ENCODE measurements at places on chromosomes 12 and 14.

DNA sequence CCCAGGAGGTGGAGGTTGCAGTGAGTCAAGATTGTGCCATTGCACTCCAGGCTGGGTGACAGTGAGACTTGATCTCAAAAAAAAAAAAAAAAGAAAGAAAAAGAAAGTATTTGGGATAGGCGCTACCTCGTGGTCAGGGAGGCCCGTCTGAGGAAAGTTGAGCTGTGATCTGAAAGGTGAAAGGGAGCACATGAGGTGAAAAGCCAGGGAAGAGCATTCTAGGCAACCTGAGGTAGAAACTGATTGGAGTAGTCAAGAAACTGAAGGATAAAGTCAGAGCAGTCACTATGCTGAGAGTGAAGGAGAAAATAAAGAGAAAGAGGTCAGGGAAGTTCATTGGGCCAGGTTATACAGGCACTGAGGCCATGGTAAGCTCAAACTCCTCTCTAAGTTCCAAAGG is 7.7 kb downstream of the ANAPC5 start:
- DNase-seq, result no peak

DNA sequence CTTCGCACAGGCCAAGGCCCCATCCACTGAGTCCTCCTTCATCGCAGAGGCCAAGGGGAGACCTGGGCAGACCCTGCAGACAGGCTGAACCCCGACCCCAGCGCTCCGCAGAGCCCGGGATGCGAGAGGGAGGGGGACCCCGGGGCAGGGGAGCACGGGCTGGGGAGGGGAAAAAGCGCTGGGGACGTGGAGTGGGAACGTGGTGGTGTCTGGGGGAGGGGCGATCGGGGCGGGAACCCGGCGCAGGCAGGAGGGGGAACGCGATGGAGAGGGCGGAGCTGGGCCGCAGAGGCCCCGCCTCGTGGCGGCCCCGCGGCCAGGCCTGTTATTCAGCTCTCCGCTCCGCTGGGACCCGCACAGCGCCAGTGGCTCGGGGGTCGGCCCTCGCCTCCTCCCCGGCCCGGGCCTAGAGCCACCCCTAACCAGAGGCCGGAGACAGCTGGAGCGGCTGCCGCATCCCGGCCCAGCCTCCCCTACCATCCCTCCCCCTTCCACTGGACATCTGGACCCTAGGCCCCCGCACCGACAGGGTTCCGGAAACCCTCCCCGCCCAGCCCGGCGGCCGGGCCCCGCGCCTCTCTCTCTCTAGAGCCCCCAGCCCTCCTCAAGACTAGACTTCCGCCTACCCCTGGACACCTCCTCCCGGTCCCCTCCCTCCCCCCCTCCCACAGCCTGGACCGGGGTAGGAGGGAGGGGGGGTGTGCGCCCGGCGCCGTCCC is at the start of gene ARHGEF25:
TSS of gene ARHGEF25 (plus strand) at position 328 of the 719 bp plus-strand sequence. CDS start 460 bp downstream, outside the sequence.
- peak; percentile 84 for DNase-seq

DNA sequence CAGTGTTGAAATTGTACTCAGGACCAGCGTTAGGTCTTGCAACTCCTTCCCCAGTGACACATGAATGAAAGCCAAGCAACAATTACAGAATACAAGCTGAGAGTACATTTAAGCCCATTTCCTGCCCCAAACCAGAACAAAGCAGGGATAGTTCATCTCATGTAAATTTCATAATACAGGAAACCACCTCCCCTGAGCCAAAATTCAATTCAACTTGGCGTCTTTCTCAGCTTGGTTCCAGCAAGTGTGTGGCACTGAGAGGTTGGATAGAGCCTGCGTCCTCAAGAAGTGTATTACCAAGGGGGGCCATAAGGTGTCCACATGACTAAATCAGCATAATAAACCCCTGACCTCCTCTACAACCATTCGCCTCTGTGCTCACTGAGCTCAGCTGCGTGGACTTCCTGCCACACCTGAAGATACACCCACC is 278.9 kb upstream of the CRY1 start:
- DNase-seq, result no peak

- no peak for DNase-seq
These were observed 29.3 kb upstream of the LGALS3 start for GRCh38 chr14:55099756-55100155.

GRCh38 chr12:120590741-120591407 is 9.7 kb upstream of the POP5 start:
- DNase-seq, result no peak

GRCh38 chr12:848173-848865 is 95.9 kb downstream of the WNK1 start:
- DNase-seq, result no peak

- DNase-seq, result no peak
These were observed 19.4 kb downstream of the KTN1 start for GRCh38 chr14:55599250-55599879.

GRCh38 chr12:19299765-19300164 is 139.5 kb upstream of the AEBP2 start:
- DNase-seq, result no peak

DNA sequence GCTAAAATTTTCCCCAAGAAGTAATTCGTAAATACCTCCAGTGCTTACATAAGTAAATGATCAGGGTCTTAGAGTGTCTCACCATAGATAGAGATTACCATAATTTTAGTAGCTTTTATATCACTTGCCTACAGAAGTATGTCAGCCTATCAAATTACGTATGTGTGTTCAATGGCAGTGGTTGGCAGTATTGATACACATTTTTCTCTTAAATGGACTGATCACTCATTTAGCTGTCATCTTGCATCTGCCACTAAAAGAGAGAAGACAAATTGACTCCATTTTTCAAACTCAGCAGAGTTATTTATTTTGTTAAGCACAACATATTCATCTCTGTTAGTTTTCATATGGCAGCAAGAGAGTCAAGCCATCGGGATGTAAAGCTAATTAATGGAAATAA is 413.1 kb upstream of the CLEC14A start:
- peak; percentile 32 for DNase-seq

DNA sequence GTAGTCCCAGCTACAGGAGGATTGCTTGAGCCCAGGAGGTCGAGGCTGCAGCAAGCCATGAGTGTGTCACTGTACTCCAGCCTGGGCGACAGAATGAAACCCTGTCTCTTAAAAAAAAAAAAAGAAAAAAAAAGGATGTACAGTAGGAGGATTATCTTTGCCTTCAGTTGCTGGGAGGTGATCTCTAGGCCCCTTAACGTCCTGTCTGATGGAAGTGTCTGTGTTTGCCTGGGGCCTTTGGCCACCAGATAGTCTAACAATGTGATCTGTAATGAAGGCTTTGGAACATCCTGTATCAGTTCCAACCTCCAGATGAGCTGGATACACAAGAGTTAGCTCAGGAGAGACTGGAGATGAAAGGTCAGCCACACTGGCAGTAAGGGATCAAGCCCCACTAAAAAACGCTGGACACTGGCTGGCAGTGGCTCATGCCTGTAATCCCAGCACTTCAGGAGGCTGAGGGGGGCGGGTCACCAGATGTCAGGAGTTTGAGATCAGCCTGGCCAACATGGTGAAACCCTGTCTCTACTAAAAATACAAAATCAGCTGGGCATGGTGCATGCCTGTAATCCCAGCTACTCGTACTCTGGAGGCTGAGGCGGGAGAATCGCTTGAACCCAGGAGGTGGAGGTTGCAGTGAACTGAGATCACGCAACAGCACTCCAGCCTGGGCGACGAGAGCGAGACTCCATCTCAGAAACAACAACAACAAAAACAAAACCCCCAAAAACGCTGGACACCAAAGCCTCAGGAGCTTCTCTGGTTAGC is 19.0 kb upstream of the HNF1A start:
- no peak for DNase-seq

GRCh38 chr12:59118356-59118755 is 198.1 kb upstream of the LRIG3 start:
- DNase-seq, result no peak

- no peak for DNase-seq
These were observed 10.8 kb downstream of the PACS2 start for GRCh38 chr14:105325303-105325702.

GRCh38 chr12:51269174-51270066 is 795 bp downstream of the SMAGP start:
- DNase-seq, result peak; percentile 17

- DNase-seq, result no peak
These were observed 30.5 kb downstream of the RAB35 start for GRCh38 chr12:120085920-120086645.

DNA sequence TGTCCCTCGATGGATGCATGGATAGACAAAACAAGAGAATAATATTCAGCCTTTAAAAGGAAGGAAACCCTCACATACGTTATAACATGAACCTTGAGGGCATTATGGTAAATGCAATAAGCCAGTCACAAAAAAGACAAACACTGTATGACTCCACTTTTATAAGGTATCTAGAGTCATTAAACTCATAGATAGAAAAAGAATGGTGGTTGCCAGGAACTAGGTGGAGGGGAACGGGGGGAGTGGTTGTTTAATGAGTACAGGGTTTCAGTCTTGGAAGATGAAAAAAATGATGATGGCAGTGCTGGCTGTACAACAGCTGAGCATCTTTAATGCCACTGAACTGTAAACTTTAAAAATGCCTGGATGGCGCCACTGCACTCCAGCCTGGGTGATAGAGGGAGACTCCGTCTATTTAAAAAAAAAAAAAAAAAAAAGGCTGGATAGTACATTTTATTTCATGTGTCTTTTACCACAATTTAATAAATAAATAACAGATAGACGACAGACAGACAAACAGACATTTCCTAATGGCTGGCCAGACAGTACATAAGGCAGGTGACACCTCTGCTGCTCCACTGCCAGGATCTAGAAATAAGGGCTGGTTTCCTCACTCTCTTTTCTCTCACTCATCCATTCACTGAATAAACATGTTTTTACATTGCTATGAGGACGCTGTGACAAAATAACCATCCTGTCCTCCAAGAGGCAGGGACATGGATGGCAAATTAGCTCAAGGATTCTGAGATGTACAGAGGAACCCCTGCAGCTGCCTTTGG is 118.8 kb downstream of the FOXN3 start:
- no peak for DNase-seq

GRCh38 chr12:49827051-49827400 is 1.2 kb downstream of the NCKAP5L start:
- no peak for DNase-seq

DNA sequence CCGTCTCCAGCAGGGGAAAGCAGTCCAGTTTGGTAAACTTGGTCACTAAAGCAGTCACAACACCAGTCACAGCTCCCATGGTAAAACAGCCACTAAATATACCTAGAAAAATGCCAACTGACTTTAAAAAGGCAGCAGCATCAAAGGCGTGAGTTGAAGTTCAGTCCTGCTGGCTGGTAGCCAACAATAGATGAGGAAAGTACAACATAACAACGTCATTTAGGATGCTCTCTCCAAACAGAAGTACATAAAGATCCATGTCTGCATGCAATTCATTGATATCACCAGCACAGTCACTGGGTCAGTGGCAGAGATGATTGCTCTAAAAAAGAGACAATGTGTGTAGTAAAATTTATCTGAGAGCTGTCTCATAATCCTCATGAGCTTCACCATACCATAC is 59.3 kb upstream of the TMPO start:
- DNase-seq, result no peak
